ENCODE measurements at places on chromosomes 6 and 20. TPM values are rescaled to one million over a fixed set of nuclear protein-coding genes. Genes with fewer than 3 reads are reported as not detected.

DNA sequence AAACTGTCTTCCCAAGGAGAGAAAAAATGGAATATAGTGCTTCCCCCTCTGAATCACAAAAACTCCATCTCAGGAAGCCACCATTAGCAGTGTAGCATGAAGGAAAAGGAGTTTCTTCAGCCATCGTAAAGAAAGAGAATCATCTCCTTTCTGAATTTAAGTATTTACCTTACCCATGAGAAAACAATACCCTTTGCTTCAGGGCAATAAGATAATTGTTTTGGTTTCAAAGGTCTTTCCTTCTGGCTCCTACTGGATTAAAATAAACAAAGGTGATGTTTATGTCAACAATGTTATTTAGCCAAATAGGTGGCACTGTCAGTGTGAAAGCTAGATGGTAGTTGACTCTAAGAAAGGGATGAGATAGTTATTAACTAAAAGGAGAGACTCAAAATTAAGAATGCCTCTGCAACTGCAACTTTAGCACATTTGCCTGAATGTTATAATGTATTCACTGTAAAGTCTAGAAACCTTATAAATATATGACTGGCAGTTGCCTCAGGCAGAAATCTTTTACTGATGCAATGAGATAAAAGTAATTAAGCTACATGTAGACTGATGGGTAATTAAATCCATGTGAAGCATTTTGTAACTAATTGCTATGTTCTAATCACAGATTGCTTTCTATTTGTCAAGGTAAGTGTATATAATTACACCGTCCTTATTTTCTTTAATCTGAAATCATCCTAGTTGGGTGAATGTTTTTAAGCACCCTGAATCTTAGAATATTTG lies 399.0 kb downstream of the CDKAL1 start:
- H3K4me3 ChIP-seq: no peak overlapping the region
- no peaks in the 10 kb centered on the region for H3K27me3 ChIP-seq
- no peak overlapping the region for H3K27ac ChIP-seq
- no peak for DNase-seq

- H3K27me3 ChIP-seq: peaks cover 29% of the 10 kb centered on the region
- no peak overlapping the region for H3K4me3 ChIP-seq
- no peak for DNase-seq
- H3K36me3 ChIP-seq: no peaks in the 10 kb centered on the region
- no peak overlapping the region for H3K27ac ChIP-seq
- H3K4me1 ChIP-seq: no peaks in the 10 kb centered on the region
Measured at GRCh38 chr6:129902681-129903080, 41.6 kb upstream of the TMEM244 start.

GRCh38 chr6:30656513-30656912 lies 9.6 kb downstream of the C6orf136 start:
- no peak overlapping the region for H3K27ac ChIP-seq
- H3K36me3 ChIP-seq: peaks cover 66% of the 10 kb centered on the region
- no peaks in the 10 kb centered on the region for H3K27me3 ChIP-seq
- H3K4me1 ChIP-seq: peaks cover 4% of the 10 kb centered on the region
- no peak overlapping the region for H3K4me3 ChIP-seq

DNA sequence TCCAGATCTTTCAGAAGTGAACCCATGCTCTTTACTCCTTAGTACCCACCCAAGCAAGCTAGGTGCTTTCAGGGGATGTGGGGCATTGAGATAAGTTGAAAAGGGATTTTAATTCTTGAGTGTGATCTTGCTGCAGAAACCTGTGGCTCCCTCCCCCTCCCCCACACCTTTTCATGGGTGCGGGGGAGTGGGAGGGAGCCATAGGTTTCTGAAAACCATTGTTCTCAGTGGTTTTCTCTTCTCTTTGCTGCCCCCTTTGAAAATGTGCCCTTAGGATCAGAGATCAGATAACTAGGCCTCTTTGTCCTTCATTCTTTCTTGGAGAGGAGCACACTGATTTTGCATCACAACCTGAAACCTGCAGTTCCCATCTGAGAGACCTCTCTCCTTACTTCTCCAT lies 2.4 kb downstream of the PCSK2 start:
- peaks cover 4% of the 10 kb centered on the region for H3K4me1 ChIP-seq
- H3K36me3 ChIP-seq: peaks cover 1% of the 10 kb centered on the region
- peaks cover 44% of the 10 kb centered on the region for H3K27me3 ChIP-seq
- H3K27ac ChIP-seq: no peak overlapping the region
- H3K4me3 ChIP-seq: no peak overlapping the region
- DNase-seq: no peak

The THBD gene
- total RNA-seq: not detected

The NR2E1 gene
- not detected for total RNA-seq

The RCAN2 gene
- total RNA-seq: 0.21 TPM

The DCBLD1 gene
- 4.8 TPM for total RNA-seq

Data from activated CD4-positive, alpha-beta T cell treated with anti-CD3 and anti-CD28 coated beads, Interleukin-2, amount 10 ng/mL, durations not matched to agents 24 days and 14 days (primary cell).